ENCODE measurements at places on chromosomes 4 and X.

DNA sequence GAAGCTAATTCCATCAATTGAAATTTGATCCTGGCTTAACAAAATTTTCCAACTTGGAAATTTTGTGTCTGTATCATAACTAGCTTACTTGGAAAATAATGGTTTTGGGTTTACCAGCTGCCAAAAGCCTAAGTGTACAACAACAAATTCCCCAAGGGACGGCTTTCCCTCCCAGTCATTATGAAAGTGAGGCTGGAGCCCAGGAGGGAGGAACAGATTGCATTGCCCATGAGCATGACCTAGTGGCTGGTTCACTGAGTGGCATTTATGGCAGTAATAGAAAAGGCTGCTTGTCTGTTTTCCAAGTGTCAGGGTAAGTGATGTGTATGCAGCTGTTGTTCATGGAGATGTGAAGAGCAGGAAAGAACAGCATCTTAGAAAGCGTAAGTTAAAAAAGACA lies 70.8 kb upstream of the HHIP start:
- peak; percentile 15 for DNase-seq

DNA sequence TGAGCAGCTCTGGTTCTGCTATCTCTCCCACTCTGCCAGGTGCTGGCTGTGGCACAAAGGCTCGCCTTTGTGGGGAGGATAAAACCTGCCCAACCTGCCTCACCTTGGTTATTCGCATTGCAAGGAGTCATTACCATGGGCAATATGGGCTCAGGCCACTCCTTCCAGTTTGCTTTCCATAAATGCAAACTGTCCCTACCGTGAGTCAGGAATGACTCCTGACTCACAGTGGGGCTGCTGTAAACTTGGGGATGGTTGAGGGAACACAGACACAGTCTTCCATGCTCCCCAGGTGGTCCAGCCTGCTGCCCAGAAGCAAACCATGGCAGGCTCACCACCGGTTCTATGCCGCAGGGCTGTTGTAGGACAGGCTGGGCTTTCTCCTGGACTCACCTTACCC lies 36.1 kb downstream of the COQ2 start:
- DNase-seq: no peak

GRCh38 chrX:124548571-124548970 lies 202.2 kb downstream of the SH2D1A start:
- DNase-seq: no peak

DNA sequence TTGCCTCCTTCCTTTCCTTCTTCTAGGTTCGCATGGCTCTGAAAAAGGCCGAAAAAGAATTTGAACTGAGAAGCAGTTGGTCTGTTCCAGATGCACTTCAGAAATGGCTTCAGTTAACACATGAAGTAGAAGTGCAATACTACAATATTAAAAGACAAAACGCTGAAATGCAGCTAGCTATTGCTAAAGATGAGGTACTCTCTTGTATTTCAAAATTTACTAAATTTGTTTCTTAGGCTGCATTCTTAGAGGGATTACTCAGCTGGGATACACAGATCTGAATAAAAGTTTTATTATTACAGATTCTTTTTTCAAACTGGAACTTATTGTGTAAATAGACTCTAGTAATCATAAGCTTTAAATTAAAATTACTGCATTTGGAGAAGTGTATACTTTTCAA lies 146.9 kb downstream of the STIM2 start:
- DNase-seq: no peak

- DNase-seq: no peak
Measured at GRCh38 chrX:107207089-107207488, 678 bp downstream of the DNAAF6 start.

DNA sequence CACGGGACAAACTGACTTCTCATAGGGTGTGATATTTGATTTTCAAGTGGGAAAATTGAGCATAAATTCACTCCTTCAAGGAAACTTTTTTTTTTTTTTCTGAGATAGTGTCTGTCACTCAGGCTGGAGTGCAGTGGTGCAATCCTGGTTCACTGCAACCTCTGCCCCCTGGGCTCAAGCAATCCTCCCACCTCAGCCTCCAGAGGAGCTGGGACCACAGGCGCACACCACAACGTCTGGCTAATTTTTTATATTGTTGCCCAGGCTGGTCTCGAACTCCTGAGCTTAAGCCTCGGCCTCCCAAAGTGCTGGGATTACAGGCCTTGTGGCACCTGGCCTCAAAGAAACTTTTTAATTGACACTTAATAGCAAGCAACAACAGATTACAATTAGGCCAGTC lies 13.8 kb downstream of the CLDN34 start:
- DNase-seq: no peak

GRCh38 chrX:10077425-10078188 lies 79.2 kb upstream of the CLCN4 start:
- DNase-seq: no peak

GRCh38 chrX:153501530-153501929 lies 6.8 kb downstream of the BGN start:
- no peak for DNase-seq

GRCh38 chr4:185142912-185143600 lies at the start of gene SLC25A4:
Gene SLC25A4 (plus strand): TSS chr4:185143266. CDS start chr4:185143373, 107 bp downstream.
- peak; percentile 81 for DNase-seq

- peak; percentile 63 for DNase-seq
Measured at GRCh38 chrX:41481264-41482109, 34.3 kb downstream of the NYX start.

GRCh38 chr4:27128443-27128842 lies 267.8 kb downstream of the STIM2 start:
- no peak for DNase-seq

DNA sequence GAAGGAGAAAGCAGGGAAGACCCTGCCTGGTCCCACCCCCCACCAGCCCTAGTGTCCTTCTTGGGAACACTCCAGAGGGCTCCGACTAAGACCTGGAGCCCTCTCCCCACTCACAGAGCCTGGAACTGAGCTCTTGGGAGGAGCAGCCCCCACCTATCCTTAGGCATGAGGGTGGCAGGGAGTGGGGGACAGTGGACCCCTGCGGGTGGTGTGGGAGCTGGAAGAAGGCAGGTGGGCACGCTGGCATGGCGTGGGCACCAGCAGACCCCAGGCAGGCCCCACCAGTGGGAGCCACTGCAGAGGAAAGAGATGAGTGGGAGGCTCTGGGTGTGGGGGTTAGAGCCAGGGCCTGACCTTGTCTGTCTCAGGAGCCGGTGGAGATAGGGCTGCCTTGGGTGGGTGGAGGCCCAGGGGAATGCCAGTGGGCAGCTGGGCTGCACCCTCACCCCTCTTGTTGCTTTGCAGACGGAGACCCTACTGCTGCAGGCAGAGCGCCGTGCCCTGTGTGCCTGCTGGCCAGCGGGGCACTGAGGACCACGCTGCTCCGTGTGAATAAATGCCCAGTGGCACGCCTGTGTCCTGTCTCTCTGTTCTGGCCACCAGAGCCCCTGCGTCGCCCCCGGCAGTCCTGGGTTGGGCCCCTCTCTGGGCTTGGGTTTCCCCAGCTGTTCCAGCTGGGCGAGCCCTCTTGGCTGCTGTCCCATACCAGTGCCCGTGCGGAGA lies 15.6 kb upstream of the NAT8L start:
- no peak for DNase-seq

- DNase-seq: no peak
Measured at GRCh38 chr4:10640561-10641201, 43.9 kb downstream of the CLNK start.

GRCh38 chrX:45128896-45129454 lies 71.7 kb downstream of the DIPK2B start:
- DNase-seq: no peak

DNA sequence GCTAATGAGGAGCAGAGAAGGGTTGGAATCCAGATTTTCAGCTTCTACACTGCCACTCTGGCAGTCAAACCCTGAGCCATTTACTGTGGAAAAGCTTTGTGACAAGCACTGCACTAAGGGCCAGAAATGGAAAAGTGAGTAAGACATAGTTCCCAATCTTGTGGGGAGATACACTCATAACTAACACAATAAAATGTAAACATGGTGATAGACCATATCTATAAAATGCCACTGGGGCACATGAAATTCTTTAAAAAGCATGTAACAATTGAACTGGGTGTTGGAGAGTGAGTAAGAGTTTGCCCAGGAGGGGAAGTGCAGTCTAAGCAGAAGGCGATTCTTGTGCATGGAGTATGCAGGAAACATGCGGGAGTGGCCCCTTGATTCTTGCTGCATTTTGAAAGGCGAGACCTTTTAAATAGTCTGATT lies 32.0 kb upstream of the ANXA5 start:
- no peak for DNase-seq

DNA sequence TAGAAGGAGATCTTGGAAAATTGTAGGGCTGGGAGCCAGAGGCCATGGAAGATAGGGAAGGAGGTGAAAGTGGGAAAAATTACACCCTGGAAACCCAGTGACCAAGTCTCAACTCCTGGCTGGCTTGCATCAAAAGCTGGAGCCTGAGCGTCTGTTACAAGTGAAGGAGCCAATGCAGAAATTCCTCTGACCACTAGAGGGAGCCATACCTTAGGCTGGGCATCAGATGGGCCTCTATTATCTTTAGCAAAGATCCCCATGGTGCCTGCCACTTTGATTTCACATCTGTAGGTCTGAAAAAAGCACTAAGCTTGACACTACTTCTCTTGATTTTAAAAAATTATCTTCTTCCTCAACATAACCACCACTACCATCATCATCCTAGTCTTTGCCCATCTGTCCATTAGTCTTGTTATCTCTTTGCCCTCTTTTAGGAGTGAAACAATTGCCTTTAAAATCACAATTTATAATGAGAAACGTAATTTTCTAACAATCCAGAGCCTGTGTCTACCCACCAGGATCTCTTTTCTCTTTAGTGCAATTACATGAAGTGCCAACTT lies 62.9 kb downstream of the ANAPC4 start:
- DNase-seq: peak; percentile 60

- DNase-seq: no peak
Measured at GRCh38 chr4:55336138-55337034, 9.7 kb upstream of the SRD5A3 start.

- DNase-seq: no peak
Measured at GRCh38 chr4:5206016-5206790, 154.9 kb downstream of the STK32B start.

- no peak for DNase-seq
Measured at GRCh38 chr4:17385403-17385802, 126.5 kb downstream of the QDPR start.

GRCh38 chr4:63904201-63904600 lies 505.0 kb downstream of the TECRL start:
- no peak for DNase-seq

GRCh38 chr4:105471566-105472176 lies 2.2 kb downstream of the PPA2 start:
- peak; percentile 64 for DNase-seq

GRCh38 chr4:56828784-56829535 lies 7.5 kb upstream of the SPINK2 start:
- no peak for DNase-seq

GRCh38 chrX:100685284-100685996 lies 41.4 kb downstream of the SRPX2 start:
- DNase-seq: peak; percentile 84

DNA sequence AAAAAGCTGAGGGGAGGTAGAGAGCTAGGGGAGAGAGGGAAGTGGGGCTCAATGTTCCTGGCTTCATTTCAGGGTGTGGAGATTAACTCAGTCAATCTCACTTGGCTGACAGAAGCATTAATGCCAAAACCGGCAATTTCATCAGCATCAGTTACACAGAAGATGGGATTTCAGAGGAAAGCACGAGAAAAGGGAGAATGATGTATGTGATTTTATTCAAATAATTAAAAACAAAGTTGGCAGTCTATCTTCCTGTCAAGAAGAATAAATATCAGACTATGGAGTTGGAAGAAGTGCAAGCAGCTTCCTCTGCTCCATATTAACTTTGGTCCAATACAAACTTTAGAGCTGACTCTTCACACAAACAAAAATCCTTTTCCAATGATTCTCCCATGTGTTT lies 29.6 kb upstream of the HCCS start:
- DNase-seq: no peak

- DNase-seq: no peak
Measured at GRCh38 chr4:7530932-7531639, 96.4 kb upstream of the PSAPL1 start.

DNA sequence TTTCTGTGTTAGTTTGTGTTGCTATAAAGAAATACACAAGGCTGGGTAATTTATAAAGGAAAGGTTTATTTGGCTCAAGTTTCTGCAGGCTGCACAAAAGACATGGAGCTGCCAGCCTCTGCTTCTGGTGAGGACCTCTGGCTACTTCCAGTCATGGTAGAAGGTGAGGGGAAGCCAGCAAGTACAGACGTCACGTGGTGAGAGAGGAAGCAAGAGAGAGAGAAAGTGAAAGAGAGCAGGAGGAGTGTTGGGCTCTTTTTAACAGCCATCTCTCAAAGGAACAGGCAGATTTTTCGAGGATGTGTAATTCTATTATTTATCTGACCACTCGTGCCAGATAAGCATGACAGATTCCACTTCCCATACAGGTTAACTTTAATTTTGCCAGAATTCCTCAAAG lies 1199.1 kb downstream of the ADGRL3 start:
- DNase-seq: no peak
